ENCODE measurements at places on chromosomes 2 and 18.

DNA sequence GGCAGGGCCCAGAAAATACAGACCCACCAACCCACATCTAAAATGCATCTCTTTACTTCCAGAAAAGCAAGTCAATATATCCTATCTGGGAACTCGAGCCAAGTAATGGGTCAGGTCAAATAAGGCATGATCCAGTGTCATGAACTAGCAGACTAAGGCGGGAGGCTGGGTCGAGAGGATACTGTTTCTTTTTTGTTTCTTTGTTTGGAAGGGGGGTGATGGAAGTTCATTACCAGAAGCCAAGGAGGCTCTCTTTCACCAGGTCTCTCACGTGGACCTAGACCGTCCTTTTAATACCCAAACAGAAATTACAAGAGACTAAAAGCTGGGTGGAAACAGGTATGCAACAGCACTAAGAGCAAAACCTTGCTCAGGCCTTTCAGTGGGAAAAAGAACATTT, 108.3 kb downstream of the HDAC4 start:
- no peak for DNase-seq

GRCh38 chr2:99607454-99607853, 117.6 kb upstream of the REV1 start:
- DNase-seq: no peak

GRCh38 chr2:62354771-62355561, 151.0 kb downstream of the TMEM17 start:
- DNase-seq: no peak

GRCh38 chr2:160305081-160305750, 105.1 kb upstream of the ITGB6 start:
- no peak for DNase-seq

GRCh38 chr2:230231251-230231650, 5.7 kb downstream of the SP140 start:
- no peak for DNase-seq

DNA sequence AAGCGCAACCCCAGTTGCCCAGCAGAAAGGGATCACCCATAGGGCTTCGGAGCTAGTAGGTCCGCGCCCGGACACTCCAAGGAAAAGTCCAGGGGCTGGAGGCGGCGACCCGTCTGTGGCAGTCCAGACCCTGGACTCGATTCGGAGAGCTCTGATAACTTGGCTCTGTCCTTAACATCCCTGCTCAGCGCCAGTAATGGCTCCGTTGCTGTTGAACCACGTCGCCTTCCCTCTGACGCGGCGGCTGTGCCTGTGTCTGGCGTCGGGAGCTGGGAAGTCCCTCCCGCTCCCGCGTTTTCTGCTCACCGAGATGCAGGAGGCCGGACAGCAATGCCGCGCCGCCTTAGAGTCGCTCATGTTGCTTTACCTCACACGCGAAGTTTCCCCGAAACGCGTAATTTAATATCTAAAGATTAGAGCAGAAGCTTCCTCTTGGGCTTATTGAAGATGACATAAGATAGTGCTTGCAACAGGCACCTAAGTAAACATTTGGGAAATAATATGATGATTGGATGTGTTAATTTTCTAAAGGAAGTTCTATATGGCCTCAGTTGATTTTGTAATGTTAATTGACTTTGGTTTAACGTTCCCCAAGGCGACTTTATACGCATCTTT, 1.3 kb upstream of the ZBTB14 start:
- DNase-seq: peak; percentile 52

GRCh38 chr18:44897411-44897810, 216.7 kb downstream of the SETBP1 start:
- no peak for DNase-seq

- no peak for DNase-seq
Observed at GRCh38 chr2:111678651-111679050, 205.3 kb downstream of the ANAPC1 start.

- DNase-seq: no peak
Observed at GRCh38 chr2:189252991-189253675, 73.6 kb upstream of the COL5A2 start.

GRCh38 chr18:37861981-37862380, 296.4 kb upstream of the CELF4 start:
- no peak for DNase-seq

GRCh38 chr2:31013301-31013700, 124.9 kb downstream of the GALNT14 start:
- no peak for DNase-seq

- no peak for DNase-seq
Observed at GRCh38 chr2:241092677-241093076, 9.4 kb downstream of the MTERF4 start.

DNA sequence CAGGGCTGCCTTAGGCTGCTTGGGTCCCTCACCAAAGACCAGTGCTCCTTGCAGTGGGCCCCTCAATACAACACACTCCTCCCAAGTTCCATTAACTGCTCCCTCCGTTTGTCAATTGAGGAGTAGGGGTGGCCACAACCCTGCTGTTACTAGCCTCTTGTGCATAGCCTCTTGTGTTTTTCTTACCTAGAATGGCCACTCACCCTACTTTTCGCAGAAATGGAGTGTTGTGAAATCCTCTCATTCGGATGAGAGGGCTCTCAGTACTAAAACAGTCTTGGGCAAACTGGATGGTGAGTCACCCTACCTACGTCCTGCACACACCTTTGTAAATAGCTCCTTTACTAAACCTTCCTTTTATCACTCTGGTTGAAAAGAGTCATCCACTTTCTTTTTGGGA, 253.9 kb downstream of the OSR1 start:
- DNase-seq: no peak

DNA sequence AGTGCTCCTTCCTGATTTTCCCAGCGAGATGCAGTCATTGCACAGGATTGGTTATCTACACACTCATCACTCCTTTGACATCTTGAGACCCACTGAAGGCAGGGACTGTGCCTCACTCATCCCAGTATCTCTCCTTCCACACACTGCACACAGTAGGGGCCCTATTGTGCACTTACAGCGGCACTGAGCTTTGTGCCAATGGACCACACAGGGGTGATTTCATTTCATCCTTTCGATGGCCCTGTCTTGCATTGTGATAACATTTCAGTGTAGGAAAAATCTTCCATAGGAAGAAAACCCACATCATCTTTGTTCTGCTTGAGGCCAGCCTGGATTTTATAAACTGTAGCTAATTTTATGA, 11.0 kb upstream of the LRRFIP1 start:
- no peak for DNase-seq

GRCh38 chr2:170816504-170817092, at the start of gene GAD1:
GAD1 (plus strand) TSS chr2:170816887; CDS start chr2:170818592, 1,705 bp downstream.
- peak; percentile 22 for DNase-seq

DNA sequence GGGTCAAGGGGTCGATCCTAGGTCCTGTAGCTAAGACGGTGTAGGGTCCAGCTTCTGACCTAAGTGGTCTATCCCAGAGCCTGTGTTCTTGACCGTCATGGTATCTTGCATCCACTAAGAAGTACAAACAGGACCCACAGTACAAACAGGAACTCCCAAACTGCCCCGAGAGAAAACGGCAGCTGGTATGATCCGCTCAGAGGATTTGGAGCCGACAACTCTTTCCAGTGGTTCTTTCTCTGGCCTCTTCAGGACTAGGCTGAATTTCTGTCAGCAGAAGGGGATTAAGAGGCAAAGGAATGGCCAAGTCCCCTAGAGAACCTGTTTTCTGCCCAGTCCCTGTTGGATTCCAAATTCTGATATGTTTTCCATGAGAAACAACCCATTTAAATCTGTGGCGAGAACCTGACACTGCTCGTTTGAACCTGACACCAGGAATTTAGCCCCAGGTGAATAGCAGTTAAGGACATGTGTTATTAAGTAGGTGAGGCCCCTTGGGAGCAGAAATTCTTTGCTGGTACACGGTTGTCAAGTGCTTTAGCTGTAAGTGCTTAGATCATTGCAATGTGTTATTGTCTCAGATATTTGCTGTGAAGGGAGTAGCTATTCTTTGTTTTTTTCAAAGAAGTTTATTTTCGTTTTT, 50.5 kb upstream of the TXNDC2 start:
- DNase-seq: no peak

GRCh38 chr2:228507870-228508269, 326.4 kb upstream of the SPHKAP start:
- DNase-seq: no peak

- no peak for DNase-seq
Observed at GRCh38 chr2:222688917-222689316, 17.5 kb downstream of the MOGAT1 start.

DNA sequence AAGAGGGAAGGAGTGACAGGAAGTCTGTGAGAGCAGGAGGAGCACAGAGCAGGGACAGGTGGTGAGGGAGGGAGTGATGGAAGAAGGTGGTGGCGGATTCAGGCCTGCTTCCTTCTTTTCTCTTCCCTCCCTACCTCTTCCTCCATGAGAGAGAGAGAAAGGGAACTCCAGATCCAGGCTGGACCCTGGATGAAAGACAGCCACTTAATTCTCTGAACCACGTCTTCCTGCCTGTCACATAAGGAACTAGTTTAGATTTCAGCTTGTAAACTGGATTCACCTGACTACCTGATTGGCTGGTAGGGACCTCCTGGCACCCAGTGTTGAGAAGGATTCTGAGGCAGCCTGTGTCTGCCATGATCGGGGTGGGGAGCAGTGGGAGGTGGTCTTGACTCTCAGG, 48.9 kb downstream of the PAX8 start:
- DNase-seq: no peak

DNA sequence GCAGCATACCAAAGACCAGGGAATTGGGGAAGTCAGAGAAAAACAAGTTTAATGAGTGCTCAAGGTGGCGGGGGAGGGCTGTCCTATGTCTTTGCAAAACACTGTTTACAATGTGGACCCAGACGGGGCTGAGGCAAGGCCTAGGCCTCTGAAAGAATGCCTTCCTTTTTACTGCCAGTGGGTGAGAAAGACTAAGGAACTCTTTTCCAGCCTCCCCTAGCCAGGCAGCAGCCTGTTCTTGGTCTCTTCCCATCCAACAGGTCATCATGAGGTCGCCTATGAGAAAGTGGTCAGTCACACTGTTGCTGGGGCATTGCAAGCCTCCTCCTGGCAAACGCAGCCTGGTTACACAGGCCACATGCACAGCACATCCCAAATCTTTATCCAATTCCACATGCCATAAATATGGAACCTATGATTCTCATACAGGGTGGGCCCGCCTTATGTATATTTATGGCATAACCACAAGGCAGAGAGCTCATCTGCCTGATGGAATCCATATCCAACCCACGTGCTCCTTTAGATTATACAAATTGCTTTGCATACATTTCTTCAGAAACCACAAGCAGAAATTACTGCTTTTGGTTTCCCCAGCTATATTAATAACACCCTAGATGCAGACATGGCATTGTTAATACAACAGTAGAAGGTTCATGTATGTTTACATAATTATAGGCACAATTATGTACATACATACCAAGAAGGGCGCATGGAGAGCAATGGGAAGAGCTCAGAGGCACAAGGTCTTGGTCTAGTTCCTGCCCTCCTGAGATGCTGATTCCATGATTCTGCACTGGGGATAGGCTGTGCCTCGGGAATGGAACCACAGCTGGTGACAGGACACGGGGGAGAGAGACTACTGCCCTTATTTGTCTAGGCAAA, 48.6 kb downstream of the NRP2 start:
- no peak for DNase-seq

DNA sequence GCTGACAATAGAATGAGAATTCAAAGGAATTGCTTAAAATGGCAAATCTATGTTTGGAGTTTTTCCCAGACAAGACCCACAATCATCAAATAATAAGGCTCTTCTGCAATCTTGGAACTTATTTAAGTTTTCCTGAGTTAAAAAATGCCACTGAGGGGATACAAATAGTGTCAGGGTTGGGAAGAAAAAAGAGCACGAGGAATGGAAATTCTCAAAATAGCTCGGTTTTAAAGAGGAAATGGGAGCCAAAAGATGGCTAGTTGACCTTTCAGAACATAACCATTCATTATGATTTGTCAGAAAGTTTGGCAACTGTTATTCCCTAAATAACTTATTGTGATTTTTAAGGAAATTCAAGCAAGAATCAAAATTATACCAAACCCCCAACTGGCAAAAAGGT, 127.7 kb downstream of the RAPGEF4 start:
- DNase-seq: no peak

- no peak for DNase-seq
Observed at GRCh38 chr2:204114295-204115136, 178.0 kb downstream of the ICOS start.

DNA sequence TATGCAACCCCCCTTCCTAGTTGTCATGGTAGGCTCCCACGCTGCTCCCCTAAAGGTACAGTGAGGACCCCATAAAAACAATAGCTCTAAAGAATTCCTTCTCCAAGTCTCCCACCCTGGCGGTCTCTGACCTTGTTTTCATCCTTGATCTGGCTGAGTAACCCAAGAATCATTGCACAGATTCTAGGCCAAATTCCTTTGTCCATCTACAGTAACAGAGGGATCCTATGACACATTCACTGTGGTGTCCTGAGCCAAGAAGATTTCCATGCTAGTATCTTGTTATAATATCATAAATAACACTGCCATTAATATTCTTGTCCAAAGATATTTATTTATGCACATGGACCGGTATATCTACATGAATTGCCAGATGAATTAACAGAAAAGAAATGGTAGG, 240.2 kb downstream of the CYP26B1 start:
- DNase-seq: no peak

- DNase-seq: no peak
Observed at GRCh38 chr2:71785516-71785981, 332.2 kb downstream of the DYSF start.

DNA sequence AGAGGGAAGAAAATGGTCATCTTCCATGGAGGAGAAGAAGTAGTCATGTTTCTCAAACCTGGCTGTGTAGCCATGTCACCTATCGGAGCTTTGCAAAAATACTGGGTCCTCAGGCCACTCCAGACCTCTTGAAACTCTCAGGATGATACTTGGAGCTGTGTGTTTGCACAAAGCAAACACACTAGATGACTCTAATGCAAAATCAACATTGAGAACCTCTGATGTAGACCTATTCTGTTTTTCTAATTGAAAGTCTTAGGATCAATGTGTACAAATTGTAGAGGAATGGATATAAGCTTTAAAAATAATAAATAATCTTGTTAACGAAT, 444.3 kb downstream of the RND3 start:
- no peak for DNase-seq

DNA sequence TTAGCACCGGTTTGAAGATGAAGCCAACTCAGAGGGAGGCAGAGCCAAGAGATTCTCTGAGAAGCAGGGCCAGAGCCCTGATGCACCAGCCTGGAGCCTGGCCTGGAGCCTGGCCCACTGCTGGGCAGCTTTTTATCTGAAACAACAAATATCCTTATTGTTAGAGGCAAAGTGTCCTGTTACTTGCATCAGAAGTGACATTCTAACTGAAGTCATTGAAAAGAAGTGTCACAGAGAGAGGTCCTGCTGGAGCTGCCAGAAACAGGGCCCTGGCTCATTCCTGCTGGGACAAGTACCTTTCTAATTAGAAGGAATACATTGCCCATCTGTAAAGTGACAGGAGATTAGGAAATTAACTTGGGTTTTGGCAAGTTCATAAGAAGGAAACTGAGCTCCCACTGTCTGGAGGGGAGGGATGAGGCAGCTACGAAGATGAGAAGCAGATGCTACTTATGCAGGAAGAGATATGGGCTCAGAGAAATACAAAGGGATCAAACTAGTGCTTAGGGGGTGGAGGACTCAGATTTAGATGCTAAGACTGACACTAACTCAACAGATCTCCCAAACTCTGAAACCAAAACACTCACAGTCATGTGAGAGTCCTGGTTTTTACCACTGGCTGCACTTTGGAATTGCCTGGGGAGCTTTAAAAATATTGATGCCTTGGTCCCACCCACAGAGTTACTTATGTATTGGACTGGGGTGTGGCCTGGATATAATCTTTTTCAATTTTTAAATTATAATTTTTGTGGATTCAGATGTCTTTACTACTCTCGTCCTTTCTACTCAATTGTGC, 11.0 kb upstream of the HK2 start:
- DNase-seq: no peak

GRCh38 chr2:216119146-216119545, 10.0 kb downstream of the XRCC5 start:
- no peak for DNase-seq

- no peak for DNase-seq
Observed at GRCh38 chr18:10049747-10050146, 135.9 kb downstream of the VAPA start.
